Activated CD8-positive, alpha-beta memory T cell treated with anti-CD3 and anti-CD28 coated beads, Interleukin-2, amount 10 ng/mL, durations not matched to agents 7 days and 5 days (primary cell): ENCODE measurements at places on chromosomes 6 and 20. TPM values are rescaled to one million over a fixed set of nuclear protein-coding genes. Genes with fewer than 3 reads are reported as not detected.

- no peak for DNase-seq
- peaks cover 2% of the 10 kb centered on the region for H3K27me3 ChIP-seq
- no peaks in the 10 kb centered on the region for H3K4me1 ChIP-seq
- H3K27ac ChIP-seq: no peak overlapping the region
- H3K4me3 ChIP-seq: no peak overlapping the region
- H3K36me3 ChIP-seq: no peaks in the 10 kb centered on the region
These were observed 241.8 kb upstream of the MMS22L start for GRCh38 chr6:97524811-97525210.

DNA sequence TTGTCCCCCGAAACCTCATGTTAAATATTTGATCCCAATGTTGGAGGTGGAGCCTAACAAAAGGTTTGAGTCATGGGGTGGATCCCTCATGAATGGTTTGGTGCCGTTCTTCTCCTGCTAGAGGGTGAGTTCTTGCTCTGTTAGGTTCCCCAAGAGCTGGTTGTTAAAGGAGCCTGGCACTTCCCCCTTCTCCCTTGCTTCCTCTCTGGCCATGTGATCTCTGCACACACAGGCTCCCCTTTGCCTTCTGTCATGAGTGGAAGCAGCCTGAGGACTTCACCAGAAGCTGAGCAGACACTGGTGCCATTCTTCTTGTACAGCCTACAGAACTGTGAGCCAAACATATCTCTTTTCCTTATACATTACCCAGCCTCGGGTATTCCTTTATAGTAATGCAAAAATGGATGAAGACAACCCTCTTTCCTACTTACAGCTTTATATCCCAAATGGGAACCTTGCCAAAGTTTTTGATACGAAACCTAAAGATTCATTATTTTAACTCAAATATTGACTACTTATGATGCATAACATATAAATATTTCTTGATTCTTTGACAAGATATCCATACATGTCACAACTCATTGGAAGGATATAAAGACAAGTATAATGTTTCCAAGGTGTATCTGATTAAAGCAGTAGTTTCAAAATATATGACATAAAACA lies 61.0 kb downstream of the RNF182 start:
- H3K27me3 ChIP-seq: peaks cover 74% of the 10 kb centered on the region
- H3K4me3 ChIP-seq: no peak overlapping the region
- no peak overlapping the region for H3K27ac ChIP-seq
- no peaks in the 10 kb centered on the region for H3K4me1 ChIP-seq
- no peak for DNase-seq

DNA sequence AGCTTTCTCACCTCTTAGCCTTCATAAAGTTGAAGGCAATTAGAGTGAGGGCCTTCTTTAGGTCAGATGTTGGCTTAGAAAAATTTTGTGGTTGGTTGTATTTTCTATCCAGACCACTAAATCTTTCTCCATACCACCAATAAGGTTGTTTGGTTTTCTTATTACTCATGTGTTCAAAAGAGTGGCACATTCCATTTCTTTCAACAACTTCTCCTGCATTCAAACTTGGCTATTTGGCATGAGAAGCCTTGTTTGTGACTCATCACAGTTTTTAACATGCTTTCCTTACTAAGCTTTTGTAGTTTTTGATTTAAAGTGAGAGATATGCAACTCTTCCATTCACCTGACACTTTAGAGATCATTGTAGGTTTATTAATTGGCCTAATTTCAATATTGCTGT lies 949.6 kb downstream of the TBC1D32 start:
- H3K4me3 ChIP-seq: no peak overlapping the region
- H3K27me3 ChIP-seq: no peaks in the 10 kb centered on the region
- H3K27ac ChIP-seq: no peak overlapping the region
- DNase-seq: no peak
- no peaks in the 10 kb centered on the region for H3K4me1 ChIP-seq

Gene TASP1
- total RNA-seq: 11.7 TPM
